Karpas-422 (cell line): ENCODE measurements at places on chromosomes 1 and 21.

DNA sequence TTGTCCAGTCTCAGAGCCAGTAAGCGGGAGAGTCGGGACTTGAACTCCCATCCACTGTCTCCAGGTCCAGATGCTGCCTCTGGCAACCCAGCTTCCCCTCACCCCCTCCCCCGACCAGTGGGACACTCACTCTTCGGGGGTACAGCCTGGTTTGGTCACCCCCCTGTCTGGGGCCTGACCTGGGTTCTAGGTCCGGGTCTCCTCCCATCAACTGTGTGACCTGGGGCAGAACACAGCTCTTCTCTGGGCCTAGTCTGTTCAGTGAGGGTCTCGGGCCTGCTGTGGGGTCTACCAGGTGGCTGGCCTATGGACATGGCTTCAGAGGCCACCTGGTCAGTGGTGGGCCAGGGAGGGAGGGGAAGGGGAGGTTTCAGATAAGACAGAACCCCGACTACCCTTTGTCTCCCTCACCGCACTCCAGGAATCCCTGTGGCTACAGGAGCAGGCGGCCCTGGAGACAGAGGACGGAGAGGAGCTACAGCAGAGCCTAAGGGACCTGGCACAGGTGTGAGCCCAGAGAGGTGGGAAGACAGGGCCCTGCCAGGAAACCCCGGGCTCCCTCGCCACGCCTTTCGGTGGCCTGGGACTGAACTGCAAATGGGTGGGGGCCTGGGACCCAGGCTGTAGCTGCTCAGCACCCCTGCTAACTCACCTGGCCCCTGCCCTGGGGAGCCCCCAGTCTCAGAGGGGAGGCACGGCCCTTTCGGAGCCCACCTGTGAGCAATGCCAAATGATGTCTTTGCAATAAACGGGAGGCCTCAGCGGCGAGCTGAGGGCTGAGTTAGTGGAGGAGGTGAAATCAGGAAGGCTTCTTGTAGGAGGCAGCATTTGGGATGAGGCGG lies 4.1 kb upstream of the NBPF3 start:
- DNase-seq: no peak

DNA sequence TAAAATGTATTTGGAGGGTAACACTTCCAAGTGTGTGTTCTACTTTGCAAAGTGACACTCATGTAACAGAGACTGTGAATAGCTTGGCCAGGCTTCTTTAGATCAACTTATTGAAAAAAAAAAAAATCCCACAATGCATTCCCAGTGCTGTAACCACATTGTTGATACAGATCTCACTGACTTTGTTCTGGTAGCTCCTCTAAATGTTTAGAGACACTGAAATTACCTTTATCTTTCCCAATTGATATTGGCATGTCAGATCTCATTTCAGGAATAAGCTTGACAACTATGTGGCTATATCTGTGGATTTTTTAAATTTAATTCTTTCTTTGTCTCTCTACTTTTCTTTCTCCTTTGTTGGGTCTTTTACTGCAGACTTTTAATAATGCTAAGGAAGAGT lies 1018.9 kb upstream of the PRMT6 start:
- DNase-seq: no peak

GRCh38 chr1:111980686-111981085 lies 8.8 kb downstream of the KCND3 start:
- DNase-seq: no peak

- DNase-seq: peak; percentile 55
These were observed 1.1 kb downstream of the THEM4 start for GRCh38 chr1:151908228-151908691.

DNA sequence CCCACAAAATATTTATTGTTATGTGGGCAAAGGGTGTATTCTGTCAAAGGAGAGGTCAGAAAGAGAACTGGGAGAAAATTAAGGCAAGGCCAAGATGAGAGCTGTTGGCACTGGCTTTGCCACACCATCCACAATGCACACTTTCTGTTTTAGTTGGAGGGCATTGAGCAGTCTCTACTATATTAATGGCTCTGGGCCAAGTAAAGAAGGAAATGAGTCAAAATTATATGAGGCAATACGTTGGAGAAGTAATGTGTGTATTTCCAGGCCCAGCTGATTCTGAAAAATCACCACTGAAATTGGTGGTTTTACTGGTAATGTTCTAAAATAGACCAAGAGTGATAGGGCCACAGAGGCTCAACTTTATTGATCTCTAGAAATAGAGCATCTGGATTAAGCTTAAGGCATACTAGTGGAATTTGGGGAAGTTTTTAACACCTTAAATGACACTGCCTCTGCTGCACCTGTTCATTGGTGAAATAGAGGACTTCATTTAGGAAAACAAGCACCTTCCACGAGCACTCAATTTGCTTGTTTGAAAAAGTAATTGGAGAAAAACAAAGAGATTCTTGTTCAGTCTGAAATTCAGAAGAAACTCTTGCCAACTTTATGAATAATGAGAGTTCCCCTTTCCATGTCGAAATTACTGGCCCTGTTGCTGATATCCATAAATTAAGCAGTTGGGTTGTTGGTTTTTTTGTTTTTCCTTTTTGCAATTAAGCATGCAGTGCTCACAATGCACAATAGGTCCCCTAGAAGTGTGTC lies 424.9 kb downstream of the ADGRL2 start:
- no peak for DNase-seq

DNA sequence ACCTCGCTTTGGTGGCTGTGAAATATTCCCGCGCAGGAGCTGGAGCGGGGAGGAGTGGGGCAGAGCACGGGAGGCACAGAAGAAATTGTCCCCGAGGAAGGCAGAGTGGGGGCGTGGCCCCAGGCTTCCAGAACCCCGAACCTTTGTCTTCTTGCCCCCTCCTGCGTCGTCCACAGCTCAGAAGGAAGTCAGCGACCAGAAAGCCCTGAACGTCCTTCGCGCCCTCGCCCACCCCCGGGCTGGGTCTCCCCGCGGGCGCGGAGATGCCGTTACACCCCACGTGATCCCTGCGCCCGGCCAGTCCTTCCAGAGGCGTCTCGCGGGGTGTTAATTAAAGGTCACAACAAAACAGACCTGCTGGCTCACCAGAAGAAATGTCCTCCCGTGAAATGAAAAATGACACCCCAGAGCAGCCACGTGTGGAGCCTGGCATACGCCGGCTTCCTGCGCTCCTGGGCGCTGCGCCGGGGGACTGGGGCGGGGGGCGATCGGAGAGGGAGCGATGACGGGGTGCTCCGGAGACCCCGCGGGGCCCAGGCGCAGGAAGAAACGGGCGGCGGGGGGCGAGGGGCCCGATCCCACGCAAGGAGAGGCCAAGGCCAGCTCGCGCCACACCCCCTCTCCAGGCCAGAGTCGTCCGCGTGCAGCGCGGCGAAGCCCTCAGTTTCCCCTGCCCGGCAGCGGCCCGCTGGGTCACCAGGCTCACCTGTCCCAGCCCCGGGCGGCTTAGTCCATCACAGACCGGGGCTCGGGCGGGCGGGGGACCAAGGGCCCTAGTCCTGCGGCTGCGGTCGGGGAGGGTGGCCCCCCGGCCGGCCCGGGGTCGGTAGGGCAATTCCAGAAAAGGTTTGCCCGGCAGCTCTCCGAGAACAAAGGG lies 995 bp upstream of the KIF26B start:
- DNase-seq: no peak

GRCh38 chr1:53562291-53562980 lies 103.2 kb downstream of the DMRTB1 start:
- no peak for DNase-seq

DNA sequence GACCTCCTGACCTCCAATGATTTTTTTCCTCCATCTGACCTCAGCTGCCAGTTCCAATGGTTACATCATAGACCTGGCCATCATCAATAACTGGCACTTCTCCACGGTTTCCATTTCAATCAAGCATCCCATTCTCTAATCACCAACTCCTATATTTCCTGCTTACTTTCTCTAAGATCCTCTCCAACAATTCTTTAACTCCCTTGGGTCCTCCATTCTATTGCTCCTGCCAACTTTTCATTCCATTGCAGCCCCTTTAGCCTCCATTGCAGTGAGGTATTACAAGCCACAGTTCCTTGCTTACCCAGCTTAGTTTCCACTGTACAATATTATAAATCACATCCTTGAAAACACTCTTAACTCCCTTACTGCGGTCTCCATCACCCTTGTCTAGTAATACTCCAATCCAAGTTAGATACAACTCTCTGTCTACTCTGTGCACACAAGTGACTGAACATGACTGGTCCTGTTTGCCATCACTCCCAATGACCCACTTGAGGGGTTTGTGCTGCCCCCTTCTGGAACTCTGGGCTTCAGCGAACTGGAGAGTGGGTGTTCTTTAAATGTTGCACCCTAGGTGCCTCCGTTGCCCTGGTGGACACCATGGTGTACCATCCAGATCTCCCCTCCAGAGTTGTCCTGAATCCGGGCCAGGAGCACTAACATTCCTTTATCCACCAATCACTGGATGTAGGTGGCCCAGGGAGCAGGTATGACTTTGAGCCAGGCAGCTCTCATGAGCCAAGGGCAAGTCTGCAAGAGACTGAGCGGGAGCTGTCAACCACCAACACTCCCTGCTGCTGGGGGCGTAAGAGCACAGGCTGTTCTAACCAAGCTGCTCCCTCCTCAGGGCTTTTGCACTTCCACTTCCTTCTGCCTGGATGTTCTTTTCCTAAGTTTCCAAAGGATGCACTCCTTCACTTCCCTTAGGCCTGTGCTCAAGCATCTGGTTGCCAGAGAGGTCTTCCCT lies 3.7 kb upstream of the FNDC7 start:
- peak; percentile 79 for DNase-seq

GRCh38 chr1:10515301-10515975 lies 40.7 kb downstream of the PEX14 start:
- no peak for DNase-seq

GRCh38 chr1:157045250-157046218 lies at the start of gene ARHGEF11:
Gene ARHGEF11 (minus strand): TSS chr1:157045742. CDS start chr1:157044330, 1,412 bp downstream.
- DNase-seq: no peak

GRCh38 chr1:51671527-51672325 lies 54.8 kb downstream of the OSBPL9 start:
- no peak for DNase-seq

DNA sequence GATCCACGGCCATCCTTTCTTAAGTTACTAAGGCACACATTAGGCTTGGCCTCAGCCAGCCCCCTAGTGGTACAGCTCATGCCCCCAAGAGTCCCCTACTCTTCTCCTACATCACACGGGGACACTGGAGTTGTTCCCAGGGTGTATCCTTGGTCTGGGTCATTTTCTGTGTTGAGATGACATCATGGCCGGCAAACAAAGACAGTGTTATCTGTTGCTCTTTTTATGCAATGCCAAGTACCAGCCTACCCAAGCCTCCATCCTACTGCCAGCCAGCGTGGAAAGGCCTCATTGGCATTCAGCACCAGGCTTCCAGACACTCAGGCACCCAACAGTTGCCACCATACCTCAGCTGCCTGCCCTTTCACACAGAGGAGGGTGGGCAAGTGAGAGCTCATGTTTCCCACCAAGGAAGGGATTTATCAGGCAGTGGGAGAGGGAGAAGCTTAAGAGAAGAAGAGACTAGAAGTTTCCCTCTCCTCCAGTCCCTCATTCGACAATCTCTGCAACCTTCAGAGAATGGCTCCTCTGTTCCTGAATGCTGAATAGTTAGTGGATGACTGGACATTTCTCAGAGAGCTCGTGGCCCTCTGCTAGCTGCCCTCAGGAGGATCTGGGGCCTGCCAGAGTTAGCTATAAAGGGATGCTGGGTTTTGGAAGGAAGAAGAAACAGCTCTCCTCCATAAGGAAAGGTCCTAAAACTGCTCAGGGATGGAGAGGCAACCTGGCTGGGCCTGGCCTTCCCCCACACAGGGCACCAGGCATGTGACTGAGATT lies 17.7 kb downstream of the CBR1 start:
- DNase-seq: peak; percentile 48

DNA sequence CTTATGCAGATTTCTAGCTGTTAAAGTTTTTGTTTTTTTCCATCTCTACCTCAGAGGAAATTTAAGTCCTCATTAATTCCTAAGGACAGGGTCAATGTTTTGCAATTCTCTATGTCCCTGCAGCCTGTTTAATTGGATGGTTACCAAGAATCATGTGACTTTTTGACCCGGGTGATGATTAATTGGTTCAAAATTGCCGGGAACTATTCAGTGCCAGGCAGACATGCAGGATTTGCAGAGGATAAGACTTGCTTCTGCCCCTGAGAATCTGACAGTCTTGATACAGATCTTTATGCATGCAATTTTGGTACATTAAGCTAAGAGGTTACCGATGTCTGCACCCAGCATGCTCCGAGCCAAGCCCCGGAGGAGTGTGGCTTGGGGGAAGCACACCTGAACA lies 87.9 kb downstream of the PLPP3 start:
- no peak for DNase-seq

DNA sequence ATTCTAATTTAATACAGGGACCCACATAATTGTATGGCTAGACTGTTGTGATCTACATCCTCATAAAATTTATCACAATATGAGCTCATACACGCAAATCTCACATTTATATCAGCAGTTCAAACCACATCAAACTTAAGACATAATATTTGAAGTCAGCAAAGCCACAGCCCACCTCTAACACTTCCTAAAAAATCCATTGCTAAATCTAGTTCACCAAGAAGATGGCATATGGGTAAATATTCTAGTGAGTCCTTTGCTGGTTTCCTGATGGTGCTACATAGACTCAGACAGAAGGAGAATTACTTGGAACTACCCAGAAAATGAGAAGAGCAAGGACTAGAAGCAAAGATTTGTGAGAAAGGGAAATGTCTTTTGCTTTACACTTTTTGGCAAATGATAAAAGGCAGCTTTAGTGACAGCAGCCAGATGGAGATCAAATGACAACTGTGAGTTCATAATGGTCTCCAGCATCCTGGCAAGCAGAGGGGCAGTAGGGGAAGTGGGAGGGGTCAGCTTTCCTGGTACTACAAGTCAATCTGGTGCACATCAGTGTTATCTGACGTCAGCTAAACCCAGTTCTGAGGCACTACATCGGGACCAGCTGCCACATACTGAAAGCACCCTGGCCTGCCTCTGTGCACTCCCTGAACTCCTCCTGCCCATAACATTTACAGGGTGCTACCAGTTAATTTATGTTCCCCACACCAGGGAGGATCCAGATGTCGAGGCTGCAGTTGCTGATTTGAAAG lies 10.6 kb upstream of the GADD45A start:
- DNase-seq: peak; percentile 43

- no peak for DNase-seq
These were observed 15.5 kb upstream of the MAP3K7CL start for GRCh38 chr21:29114765-29115500.
